ENCODE measurements at places on chromosomes 3 and 15.

DNA sequence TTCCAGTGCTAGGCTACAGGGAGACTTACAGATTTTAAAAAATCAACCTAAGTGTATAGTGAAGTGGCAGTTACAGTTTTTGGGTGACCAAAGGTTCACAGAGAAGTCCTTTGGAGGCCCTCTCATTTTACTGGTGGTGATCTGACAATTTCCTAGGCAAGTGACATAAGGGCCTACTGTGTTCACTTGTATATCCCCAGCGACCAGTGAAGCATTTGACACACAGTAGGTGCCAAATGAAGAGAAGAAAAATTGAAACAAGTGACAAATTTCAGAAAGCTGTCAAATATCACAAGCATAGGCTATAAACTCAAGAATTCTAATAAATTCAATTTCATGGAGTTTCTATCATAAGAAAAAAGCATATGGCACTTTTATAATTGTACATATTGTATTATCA is 89.5 kb downstream of the RPL22L1 start:
- DNase-seq: no peak

- no peak for DNase-seq
These were observed 77.8 kb downstream of the PDZRN3 start for GRCh38 chr3:73546961-73547360.

GRCh38 chr3:108403686-108404345 is 106.6 kb downstream of the MYH15 start:
- no peak for DNase-seq

DNA sequence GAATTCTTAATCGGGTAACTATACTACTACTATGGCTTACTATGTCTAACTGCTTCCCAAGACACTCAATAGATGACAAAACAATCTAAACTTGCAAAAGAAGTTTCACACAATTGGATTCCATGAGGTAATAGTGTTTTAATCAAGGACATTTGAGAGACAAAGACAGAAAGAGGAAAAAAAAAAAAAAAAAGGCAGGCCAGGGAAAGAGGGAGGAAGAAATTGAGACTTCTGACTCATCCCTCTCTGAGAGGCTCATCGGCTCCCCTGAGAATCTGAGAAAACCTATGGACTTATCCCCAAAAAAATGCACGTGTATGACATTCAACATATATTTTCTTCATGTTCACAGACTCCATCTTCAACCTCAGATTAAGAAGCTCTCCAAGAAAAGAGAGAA is 61.0 kb downstream of the SCAPER start:
- no peak for DNase-seq

DNA sequence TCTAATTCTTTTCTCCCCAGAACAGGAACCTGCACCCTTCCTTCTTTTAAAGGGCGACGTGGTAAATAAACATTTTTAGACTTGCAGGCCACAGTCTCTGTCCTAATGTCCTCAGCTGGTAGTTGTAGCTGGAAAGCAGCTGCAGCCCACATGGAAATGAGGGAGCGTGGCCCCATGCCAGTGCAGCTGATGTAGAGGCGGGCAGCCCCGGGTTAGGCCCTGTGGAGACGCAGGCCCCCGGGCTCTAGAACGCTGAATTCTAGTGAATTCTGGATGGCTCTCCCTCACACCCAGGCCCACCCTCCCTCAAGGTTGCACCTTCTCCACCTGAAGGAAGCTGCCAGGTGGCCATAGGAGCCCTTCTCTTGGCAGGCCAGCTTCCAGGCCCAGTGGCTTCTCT is 52.3 kb downstream of the PGPEP1L start:
- DNase-seq: no peak

DNA sequence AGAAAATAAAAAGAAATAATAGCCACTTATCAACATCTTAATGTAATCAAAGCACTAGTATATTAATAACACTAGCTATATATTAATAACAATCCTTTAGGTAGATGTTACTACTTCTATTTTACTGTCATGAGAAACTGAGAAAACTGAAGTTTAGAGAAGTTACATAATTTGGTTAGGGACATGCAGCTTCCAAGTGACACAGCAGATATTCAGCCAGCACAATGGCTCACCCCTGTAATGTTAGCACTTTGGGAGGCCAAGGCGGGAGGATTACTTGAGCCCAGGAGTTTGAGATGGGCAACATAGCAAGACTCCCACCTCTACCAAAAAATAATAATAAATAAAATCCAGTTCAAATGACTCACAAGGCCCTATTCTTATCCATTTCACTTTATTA is 1.9 kb upstream of the UBR1 start:
- DNase-seq: no peak

DNA sequence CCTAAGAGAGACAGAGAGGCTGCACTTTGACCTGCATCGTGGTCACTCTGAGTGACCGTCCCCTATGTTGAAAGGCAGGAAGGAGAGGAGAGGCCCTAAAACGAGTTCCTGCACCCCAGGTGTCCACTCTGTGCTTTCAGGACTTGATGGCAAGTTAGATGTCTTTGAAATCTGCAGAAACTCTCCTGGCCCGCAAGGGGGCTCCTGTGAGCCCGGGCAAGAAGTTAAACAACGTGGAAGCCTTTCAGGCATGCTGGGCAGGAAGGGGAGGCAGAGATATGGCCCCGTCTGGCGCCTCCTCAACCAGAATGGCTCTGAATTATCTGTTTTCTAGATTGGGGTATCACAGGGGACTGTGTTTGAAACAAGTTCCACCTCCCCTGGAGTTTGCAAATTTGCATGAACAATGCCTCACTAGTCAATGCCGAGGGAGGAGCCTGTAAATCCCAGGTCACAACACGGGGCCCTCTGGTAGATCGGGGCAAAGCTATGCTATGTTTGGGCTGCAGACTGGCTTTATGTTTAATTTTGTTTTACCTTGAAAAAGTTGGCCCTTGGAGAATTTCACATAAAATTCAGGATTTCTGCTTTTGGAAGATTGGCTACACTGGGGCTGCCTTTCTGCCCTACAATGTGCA is 9.8 kb downstream of the CTXND1 start:
- peak; percentile 56 for DNase-seq

GRCh38 chr3:114194750-114195149 is 15.9 kb upstream of the DRD3 start:
- DNase-seq: no peak

DNA sequence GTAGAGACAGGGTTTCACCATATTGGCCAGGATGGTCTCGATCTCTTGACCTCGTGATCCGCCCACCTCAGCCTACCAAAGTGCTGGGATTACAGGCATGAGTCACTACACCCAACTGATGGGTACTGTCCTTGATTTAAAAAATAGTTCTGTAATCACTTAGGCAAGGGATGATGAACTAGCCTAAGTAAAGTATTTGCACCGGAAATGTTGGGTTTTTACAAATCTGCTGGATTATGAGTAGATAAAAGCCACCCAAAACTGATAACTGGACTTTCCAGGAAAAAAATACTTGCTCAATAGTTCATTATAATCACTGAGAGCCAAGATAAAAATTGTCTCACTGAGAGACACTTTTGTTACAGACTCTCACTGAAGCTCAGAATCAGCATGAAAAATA is 218.0 kb downstream of the WNT5A start:
- DNase-seq: no peak

DNA sequence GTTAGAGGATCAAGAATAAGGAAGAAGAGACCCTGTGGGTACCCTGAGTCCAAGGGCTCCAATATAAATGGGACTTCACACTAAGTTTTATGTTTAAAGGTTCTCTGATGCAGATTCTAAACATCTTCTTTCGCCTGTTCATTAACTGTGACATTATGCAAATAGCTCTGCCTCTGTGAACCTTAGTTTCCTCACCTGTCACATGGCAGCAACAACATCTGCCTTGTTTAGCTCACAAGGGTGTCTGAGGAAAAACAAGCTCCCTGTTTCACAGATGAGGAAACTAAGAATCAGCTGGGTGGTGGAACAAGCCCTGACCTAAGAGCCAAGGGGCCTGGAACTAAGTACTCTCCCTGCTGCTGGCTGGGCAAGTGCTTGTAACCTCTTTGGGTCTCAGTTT is 40.8 kb downstream of the GOLGA6L1 start:
- no peak for DNase-seq

DNA sequence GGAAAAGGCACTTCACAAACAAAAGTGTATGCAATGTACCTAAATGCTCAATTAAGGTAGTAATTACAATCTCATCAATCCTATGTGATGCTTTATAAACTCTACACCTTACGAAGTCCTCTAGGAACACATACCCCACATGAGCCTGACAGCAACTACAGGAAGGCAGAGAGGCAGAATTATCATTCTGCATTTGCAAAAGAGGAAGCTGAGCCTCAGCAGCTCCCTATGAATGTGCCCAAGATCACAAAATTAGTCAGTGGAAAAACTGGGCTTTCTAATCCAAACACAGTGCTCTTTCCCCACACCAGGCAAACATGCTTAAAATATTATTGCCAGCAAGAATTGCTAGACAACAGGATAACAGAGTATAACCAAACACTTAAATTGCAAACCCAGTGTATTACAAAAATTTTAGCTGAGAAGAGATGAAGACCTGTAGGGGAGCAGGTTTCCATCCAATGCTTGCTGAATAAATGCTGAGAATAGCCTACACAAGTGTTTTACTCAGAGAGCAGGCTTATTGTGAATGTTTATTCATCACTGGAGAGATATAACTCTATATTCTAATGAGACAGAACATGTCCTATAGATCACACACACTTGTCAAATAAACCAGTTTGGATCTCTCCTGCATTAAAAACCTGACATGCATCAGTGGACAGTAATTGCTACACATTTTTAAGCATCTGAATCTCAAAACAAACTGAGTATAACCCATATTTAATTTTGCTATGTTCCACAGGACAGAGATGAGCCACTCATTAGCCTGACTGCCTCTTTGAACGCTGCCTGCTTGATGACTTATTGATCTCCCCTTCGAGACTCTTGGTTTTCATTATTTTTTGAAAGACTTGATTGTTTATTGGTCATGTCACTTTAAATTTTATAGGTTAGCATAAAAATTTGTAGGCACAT is 62.2 kb downstream of the PLCH1 start:
- DNase-seq: no peak

GRCh38 chr15:33701304-33701696 is 267.0 kb upstream of the CHRM5 start:
- no peak for DNase-seq

DNA sequence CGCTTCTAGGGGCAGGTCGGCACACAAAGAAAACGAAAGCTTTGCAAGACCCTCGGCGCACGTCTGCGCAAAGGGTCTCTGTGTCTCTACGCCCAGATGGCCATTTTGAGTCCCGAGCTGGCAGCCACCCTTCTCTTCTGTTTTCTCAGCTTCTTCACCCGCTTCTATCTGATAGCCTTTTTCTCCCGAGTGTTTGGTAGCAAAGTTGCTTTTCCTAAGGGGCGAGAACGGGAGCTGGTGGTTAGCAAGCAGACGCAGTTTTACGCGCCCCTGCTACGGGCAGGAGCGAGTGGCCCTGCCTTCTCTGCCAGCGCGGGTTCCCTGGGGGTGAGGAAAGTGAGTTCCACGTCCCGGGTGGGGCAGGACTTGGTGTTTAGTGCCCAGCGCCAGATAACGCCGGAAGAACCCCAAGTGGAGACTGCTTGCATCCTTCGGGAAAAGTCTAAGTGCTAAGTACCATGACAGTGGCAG is 2.9 kb upstream of the MKRN2 start:
- no peak for DNase-seq

DNA sequence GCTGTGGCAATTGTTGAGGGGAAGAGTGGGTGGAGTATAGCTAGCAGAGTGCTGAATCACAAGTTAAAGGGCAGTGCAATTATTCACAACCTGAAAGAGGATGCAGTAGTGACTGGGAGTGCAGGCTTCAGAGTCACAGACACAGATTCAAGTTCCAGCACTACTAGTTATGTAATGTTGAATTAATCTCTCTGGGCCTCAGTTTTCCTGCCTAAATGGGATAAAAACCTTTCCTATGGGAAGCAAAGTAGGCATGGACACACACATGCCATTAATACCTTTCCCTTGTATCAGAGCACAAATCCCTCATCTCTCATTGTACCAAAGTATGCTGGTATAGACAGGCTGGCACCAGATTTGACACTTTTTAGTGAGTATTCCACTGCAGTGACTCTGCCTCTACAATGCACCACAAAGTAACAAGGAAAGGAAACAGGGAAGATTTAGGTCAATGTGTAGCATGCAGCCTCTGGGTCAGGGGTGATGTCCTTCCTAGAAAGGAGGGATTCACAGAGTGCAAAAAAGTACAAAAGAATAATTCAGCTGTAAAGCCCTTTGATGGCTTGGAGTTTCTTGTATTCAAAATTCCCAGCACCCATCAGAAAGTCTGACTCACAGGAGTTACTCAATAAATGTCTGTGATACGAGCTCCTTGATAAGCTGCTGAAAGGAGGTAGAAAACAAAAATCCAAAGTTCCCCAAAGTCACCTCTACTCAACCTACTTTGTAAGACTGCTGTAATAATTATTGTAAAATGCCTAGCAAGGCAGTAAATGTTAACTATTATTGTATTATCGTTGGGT is 507.5 kb upstream of the TGFBR2 start:
- no peak for DNase-seq

DNA sequence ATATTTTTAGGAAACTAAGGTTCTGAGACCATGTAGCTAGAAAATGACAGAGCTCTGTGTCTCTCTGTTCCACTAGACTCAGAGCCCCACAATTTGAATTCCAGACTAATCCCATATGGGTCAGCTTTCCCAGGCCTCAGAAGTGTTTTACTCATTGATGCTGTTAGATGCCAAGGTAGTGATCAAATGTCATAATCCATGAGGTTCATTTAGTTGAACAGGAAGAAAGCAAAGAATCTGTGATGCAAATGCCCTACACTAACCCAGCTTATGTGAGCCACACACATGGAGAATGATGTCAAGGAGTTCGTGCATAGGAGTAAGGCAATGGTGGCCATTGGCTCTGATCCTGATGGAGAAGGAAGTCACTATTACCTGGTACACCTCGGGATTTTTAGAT is 363.4 kb upstream of the RARB start:
- DNase-seq: no peak

DNA sequence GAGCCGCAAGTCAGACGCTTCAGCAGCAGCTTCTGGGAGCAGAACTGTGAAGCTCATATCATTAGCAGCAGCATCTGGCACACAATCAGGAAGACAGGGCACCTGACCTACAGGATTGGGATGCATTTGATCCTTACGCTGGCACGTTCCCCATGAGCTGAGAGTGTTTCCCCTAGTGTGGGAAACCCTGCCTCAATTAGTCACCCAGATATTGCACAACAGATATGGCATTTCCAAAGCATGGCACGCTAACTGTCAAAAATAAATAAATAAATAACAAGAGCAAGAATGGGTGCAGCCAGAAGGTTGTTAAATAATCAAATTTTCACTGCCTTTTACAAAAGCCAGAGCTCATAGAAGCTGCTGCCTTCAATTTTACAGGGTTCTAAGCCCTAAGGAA is 189.6 kb upstream of the THBS1 start:
- DNase-seq: no peak

Data from endothelial cell (in vitro differentiated cells).